ENCODE measurements at places on chromosomes 6 and 20.

DNA sequence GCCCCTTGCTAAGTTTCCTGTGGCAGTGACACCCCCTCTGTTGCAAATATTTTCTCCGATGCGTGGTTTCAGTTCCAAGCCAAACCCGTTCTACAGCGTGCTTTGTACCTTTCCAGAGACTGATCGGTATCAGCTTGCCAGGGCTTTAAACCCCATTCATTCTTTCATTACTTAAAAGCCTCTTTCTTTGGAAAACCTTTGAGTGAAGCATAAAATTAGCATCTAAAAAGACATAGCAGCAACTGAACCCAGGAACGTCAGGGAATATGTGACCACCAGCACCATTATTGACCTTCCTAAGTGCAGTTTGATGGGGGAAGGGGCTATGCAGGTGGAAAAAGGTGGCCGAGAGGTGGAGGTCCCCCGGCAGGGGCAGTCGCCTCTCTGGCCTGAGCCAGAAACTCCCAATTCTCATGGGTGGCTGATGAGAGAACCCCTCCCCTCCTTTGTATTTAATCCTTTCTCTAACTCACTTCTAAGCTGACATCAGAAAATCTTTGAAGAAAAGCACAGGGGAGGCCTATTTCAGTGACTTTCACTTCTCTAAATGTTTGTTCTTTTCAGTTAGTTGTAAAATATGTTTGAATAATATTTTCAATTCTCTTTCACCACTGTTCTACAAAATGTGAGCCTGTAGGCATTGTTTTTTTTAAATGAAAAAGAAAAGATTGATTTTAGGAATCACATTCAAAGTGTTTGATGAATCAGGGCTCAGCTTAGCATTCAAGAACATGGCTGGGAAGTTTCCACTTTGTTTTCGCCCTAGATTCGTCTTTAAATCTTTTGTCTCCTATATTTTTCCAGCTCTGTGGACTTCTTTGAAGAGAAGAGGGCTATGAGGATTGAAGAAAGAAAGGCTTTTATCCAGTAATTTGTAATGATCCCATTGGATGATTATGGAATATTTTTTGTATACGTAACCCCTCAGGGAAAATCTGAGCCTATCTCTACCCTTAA, 89.2 kb downstream of the RSPH3 start:
- no peak for DNase-seq

DNA sequence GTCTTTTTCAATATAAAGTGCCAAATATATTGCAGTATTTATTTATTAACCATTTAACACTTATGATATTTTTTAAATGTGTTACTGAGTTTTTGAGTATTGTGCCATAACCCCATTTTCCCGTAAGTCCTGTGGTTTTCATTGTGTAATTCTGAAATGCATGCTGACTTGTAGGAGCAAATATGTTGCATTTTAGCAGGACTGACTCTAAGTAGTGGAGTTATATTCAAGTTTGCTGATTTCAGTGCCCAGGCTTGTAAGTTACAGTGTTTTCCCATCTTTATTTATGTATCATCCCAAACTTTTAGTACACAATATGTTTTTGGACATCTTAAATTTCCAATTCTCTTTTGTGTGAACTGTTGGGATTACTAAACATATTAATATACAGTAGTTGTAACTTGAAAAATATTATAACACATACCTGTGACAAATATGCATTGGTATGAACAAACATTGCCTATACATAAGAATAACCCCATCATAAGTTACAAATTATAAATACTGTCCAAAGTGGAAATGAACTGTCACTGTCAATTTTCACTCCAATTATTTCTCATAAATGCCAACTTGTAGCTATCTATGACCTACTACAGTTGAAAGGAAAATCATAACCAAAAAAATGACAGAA, 179.3 kb upstream of the RUNX2 start:
- no peak for DNase-seq

DNA sequence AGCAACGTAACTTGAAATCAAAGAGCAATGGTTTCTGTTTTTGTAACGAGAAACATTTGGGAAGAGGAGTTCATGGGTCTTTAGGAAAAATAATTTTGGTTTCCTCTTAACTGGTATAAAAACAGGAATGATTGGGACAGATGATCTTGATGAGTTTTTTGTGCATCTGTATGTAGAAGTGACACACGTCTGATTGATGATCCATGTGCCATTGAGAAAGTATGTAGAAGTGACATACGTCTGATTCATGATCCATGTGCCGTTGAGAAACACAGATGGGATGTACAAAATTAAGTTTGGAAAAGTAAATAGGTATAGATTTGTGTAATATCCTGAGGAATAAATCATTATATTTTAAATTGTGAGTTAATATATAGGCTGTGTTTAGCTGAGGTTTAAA, 2.1 kb downstream of the KIAA1586 start:
- DNase-seq, result no peak

- no peak for DNase-seq
Measured at GRCh38 chr6:169942173-169942572, 190.8 kb downstream of the ERMARD start.

- no peak for DNase-seq
Measured at GRCh38 chr20:12086359-12086758, 168.7 kb downstream of the BTBD3 start.

DNA sequence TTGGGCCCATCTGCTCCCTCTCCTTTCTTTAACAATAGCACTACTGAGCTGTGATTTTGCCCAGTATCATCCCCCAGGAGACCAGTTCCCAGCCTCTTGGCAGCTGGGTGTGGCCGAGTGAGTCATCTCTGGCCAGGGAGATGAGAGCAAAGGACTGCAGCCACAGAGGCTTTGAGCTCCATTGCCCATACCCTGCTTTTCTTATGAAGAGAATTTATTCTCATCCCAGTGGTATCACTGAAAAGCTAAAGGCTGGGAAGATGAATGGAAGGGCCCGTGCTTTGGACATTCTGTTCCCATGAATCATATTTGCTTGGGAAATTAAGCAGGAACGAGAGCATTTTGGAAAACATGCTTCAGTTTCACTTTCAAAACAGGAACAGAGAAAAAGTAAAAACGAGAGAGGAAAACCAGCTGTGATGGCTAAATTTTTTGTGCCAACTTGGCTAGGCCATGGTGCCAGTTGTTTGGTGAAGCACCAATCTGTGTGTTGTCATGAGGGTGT, 14.9 kb downstream of the CST3 start:
- no peak for DNase-seq

DNA sequence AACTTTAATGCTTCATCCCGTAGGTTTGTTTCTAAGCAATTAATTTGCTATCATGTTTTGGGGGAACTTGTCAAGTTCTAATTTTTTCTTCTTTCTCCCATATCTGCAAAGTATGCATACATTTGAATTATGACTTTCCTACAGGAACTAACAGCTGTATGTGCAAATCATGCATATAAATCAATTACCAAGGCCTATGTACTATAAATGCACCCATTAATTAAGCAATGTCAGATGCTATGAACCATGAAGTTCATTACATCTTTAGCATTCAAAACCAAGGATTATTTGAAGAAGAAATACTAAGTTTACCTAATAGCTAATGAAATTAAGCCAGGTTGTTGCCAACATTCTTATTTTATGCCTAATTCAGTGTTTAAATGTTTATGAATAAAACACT, 851.3 kb downstream of the TFAP2A start:
- DNase-seq, result no peak

- DNase-seq, result no peak
Measured at GRCh38 chr20:57716901-57717300, 7.1 kb upstream of the PMEPA1 start.

DNA sequence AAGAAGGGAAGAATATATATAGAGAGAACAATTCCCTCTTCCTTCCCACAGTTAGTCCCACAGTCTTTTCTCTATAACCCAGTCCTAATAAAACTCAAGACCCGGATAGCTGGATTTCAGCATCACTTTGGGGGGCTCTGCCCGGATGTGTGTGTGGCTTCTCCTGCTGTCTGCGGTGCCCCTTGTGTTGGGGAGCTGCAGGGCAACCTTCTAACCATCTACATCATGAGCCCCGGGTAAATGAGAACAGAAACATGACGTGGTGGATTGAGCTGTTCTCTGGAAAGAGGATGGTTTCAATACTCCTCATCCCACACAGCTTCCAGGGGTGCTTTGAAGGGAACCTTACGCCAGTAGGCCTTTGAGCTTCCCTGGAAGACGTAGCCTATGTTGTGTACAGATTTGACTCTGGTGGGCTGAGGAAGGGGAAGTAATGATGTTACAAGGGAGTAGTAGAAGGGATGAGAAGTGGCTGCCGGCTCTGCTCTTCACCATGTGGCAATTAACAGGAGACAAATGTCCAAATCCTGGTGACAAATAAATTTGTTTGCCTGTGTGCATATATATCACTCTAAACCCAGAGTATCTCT, 13.5 kb upstream of the PRDM1 start:
- DNase-seq, result no peak

DNA sequence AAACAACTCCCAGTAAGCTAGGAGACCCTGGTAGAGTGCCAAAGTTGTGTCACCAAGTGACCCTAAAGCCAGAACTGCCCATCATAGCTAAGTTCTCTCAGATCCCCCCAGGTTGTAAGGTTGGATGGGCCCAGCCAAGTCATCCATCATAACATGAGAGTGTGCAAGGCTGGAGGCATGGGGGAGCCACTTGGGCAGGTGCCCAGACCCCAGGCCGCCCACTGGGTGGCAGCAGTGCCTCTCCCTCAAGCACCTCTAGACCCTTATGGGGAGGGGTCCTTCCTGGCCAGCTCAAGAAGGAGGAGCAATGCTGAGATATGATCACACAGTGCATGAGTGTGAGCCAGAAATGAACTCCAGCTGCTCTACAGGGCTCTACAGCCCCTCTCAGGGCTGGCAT, 154.5 kb downstream of the MYLK4 start:
- no peak for DNase-seq

- no peak for DNase-seq
Measured at GRCh38 chr6:137494988-137495702, 951 bp upstream of the OLIG3 start.

- DNase-seq, result no peak
Measured at GRCh38 chr20:17681726-17682102, 328 bp downstream of the RRBP1 start.

DNA sequence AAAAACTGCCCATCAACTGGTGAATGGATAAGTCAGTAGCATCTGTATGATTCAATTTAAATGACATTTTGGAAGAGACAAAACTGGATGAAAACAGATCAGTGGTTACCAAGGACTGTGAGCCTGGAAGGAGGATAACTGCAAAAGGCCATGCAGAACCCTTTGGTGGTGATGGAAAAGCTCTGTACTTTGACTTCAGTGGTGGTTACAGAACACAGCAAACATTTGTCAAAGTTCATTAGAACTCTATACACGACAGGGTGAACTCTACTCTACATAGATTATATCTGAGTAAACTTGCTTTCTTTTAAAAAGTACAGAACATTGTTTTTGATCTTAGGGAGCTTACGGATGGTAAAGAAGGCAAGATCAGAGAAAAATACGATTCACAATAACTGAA, 111.9 kb upstream of the HTR1E start:
- DNase-seq, result no peak

DNA sequence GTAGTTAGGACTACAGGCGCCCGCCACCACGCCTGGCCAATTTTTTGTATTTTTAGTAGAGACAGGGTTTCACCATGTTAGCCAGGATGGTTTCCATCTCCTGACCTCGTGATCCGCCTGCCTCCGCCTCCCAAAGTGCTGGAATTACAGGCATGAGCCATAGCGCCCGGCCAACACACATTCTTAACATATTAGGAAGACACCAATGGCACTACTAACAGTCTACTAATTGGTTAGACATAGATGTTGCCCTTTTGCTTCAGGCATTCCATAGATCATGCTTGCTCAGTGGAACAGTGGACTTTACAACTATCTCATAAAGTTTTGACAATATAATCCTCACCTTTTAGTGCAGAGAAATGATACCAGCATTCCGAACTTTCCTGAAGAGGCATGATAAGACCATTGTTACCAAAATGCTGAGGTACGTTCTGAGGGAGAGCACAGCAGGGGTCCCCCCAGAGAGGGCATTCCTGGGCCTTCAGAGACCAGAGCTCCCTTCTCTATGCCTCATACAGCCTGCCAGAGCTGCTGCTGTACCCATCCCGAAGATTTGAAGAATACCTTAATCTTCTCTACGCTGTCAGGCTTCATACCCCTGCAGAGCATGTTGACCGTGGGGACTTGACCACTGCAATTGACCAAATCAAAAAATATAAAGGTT, 89.4 kb downstream of the ECT2L start:
- DNase-seq, result no peak

DNA sequence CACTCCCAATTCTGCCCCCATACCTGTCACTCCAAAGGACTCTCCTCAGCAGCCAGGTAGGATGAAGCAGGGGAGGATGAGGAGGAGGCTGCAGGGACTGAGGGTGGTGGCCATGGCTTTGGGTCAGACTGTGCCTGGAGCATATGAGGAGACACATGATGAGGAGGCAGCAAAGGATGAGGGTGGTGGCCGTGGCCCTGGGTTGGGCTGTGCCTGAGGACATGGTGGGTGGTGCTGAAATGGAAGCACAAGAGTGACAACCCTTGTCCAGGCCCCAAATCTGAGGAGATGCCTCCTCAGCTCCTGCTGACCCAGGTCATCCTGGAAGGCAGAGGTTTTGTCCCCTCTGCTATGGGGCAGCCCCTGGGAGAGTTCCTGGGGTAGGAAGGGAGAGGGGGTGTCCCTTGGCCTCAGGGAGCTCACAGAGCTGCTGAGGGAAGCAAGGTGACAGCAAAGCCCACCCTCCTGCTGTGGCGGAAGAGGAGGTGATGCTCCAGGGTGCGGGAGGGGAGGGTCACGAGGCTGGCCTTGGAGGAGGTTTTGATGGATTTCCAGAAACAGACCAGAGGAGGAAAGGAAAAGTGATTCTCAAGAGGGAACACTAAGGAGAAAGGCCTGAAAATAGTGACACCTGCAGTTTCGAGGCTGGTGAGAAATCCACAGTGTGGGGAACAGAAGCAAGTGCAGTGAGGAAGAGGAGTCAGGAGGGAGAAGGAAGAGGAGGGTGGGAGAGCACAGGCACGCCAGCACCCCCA, 4.6 kb downstream of the RAET1G start:
- DNase-seq, result no peak

GRCh38 chr20:21315138-21315537, 12.0 kb downstream of the XRN2 start:
- DNase-seq, result peak; percentile 17

DNA sequence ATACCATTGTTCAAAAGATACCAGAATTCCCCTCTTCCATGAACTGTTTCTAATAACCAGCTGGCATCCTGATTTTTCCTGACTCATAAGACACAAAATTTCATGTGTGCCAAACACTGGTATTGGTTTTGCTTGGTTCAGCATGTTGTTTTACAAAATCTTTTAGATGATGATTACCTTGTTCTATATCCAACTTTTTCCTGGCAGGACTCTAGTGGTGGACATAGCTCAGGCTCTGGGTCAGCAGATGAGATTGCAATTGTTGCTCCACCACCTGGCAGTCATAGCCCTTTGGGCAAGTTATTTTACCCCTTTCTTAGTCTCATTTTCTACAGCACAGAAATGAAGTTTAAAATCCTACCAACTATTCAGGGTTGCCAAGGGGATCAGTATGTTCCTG, 6.2 kb downstream of the TRIM38 start:
- no peak for DNase-seq

Data from Jurkat, Clone E6-1 (cell line).